ENCODE measurements at places on chromosomes 4 and X.

- no peak for DNase-seq
These were observed 2.3 kb downstream of the GPR174 start for GRCh38 chrX:79146640-79147390.

DNA sequence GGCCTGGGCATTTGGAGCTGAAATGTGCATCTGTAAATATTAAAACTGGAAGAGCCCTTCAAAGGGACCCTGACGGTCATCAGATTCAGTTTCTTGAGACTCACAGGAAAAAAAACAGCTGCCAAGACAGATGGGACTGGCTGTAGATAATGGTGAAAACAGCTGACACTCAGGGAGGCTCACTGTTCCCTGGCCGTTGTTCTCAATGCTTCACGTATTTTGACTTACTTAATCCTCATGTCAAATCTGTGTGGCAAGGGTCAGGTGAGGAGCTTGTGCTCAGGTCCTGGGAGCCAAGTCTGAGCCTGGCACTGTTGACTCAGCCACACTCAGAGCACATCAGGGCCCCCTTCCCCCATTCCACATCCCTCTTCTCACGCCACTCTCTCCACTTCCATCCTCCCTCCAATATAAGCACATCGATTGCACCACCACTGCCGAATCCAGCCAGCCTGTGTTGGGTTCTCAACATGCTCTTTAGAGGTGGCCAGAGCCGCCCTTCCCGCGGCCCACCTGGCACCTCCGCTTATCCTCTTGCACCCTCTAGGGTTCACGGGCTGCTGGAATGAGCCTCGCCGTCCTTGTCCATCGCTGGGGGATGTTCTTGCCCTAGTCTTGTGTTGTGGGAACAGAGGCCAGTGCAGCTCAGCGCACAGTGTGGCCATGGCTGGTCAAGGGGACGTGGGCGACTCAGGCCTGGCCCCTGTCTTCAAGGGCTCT is 40.1 kb downstream of the EVC start:
- no peak for DNase-seq

GRCh38 chrX:119512146-119512800 is 44.0 kb downstream of the SLC25A5 start:
- peak; percentile 53 for DNase-seq

- peak; percentile 77 for DNase-seq
These were observed 58.0 kb downstream of the SPCS3 start for GRCh38 chr4:176377780-176378179.

DNA sequence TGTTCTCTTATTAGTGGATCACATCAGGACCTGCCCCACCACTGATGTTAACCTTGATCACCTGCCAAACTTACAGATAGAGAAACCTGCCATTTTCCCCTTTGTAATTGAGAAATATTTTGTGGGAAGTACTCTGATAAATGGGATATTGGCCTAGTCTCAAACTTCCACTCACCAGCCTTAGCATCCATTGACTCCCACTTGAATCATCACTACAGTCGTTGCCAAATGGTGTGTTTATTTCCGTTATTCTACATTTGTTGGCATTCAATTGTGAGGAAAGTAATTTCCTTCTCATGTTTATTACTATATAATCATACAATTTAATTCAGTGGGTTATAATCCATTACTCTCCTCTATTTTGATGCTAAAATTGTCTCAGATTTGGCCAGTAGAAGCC is 156.4 kb upstream of the CXCL13 start:
- no peak for DNase-seq

GRCh38 chr4:59759082-59759825 is 1440.9 kb upstream of the ADGRL3 start:
- DNase-seq, result no peak

GRCh38 chrX:107718156-107718621 is 57.4 kb downstream of the TSC22D3 start:
- peak; percentile 61 for DNase-seq

DNA sequence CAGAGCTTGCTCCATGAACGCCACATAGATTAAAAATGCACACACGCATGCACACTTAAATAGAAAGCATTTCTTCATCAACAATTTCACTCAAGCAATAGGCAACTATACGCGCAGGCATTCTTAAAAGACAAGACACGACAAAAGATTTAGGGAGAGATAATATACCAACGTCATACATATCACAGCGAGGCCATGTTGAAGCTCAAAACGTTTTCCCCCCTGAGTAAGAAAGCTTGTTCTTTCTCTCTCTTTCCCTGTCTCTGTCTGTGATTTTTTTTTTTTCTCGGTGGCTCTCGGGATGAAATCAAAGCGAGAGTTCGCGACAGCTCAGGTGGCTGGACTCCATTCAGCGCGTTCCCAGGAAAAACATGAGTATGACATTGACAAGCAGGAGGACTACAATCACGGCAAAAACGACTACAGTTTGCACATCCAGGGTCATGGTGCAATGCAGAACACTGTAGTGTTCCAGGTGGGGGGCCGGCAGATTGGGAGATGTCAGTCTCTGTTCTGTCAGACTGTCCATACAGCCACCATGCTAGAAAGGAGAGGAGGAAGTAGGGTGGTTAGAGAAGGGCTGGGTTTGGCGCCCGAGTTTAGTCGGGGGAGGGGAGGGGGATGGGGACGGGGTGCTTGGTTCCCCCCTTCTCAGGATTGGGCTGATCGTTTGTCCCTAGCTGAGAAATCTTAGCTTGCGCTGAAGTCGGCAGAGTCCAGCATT is 30.7 kb downstream of the ARHGEF9 start:
- no peak for DNase-seq

DNA sequence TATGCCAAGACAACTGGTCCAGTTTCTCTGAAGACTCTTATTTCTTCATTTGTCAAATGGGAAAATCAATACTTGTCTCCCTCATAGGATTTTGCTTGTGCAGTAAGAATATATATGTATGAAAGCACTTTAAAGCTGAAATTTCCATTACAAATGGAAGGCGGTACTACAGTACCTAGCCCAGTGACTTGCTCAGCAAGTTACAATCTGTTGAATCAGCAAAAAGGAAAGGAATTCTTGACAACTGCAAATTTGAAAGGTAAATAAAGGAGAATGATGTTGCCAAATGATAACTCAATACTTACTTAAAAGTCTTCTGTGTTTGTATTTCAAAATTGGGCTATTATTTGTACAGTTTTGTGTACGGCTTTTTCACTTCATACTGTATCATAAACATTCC is 71.1 kb downstream of the PKD2 start:
- DNase-seq, result no peak

GRCh38 chr4:39685990-39686389 is 11.9 kb upstream of the UBE2K start:
- no peak for DNase-seq

GRCh38 chr4:120901731-120902130 is 20.8 kb downstream of the PRDM5 start:
- DNase-seq, result no peak

GRCh38 chr4:5753766-5754528 is 42.9 kb downstream of the EVC start:
- peak; percentile 28 for DNase-seq

- DNase-seq, result no peak
These were observed 149.7 kb upstream of the MSX1 start for GRCh38 chr4:4709736-4710135.

GRCh38 chr4:89285745-89286144 is 21.9 kb downstream of the GPRIN3 start:
- DNase-seq, result no peak

- no peak for DNase-seq
These were observed 28.6 kb downstream of the CBR4 start for GRCh38 chr4:168981460-168981859.

- no peak for DNase-seq
These were observed 11.0 kb downstream of the ARSJ start for GRCh38 chr4:113968473-113968872.

GRCh38 chrX:9926002-9926401 is 41.2 kb upstream of the CLDN34 start:
- DNase-seq, result no peak

DNA sequence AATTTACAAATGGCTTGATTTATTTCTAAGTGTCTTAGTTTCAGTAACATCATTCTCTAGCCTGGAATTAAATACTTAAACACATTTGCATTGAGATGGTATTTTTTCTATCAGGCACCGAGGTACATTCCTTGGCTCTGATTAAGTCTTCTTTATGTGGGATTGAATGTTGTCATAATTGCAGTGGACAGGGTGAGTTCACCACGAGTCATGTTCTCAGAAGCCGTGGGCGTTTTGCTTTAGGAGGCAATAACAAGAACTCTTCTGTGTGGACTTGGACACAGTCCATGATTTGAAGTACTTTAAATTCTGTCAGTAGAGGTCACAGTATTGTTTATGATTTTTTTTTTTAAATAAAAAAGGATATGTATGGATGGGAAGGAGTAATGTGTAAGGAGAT is 57.1 kb upstream of the EFHC2 start:
- DNase-seq, result peak; percentile 31

DNA sequence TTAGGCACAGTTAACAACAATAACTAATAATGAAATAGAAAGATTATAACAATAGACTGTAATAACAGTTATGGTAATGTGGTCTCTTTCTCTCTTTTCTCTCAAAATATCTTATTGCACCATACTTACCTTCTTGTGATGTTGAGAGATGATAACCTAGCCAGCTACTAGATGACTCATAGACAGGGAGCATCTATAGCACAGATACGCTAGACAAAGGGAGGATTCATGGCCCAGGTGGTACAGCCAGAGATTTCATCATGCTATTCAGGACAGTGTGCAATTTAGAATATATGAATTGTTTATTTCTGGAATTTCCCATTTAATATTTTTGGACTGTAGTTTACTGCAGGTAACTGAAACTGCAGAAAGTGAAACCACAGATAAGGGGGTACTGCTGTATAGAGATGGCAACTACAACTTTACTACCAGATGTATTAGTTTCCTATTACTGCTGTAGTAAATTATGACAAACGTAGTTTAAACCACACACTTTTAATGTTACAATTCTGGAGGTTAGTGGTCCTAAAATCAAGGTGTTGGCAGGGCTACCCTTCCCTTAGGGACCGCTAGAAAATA is 41.8 kb upstream of the MAGED1 start:
- no peak for DNase-seq

DNA sequence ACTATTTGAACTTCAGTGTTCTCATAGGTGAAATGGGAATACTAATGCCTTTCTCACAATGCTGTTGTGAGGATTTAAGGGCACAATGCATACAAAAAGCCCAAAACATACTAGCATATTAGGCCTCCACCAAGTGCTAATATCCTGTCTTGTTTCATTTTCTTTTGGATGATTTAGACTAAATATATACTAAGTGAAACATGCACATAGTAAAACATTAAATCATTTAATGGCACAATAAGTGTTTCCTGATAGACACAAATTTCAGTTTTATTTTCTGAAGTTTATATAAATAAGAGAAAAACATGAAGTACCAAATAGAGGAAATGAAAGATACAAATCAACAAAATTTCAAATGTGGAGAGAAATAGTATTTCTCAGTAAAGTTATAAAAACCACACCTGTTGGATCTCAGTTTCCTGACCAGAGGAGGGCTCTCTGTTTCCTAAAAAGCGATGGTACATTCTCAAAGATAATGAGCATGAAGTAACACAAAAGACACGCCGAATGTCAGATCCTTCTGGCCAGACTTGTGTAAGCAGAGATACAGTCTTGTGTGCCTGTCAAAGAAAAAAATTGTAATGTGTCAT is 25.1 kb downstream of the DDX60 start:
- no peak for DNase-seq

DNA sequence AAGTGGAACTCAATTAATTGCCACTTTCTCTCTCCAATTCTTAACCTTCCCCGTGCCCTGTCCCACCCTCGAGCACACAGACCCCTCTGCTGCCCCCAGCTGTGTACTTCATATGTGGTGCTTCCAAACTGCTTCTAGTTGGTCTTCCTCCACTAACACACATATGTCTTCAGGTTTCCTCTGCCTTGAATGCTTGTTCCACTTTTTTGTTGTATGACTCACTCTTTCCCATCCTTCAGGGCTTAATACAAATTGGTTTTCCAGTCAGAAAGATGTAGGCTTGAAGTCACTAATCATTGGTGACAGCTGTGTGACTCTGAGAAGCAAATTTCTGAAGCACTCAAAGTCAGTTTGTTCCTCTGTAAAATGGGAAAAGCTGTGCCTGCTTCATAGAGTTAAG is 30.6 kb downstream of the TRIM2 start:
- DNase-seq, result no peak

GRCh38 chrX:121322159-121322558 is 274.7 kb downstream of the GLUD2 start:
- no peak for DNase-seq

DNA sequence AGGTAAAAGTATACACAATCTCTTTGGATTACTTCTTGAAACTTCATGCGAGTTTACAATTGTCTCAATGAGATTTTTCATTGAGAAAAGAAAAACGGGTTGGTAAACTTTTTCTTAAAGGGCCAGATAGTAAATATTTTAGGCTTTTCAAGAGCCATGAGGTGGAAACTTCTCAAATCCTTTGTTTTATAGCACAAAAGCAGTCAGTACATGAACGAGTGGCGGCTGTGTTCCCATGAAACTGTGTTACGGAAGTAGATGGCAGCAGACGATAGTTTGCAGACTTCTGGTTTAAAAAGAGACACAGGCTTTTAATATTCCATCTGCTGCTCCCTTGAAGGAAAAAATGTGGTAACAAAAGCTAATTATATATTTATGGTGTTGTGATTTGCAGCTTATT is 332.0 kb downstream of the TENM3 start:
- DNase-seq, result no peak

DNA sequence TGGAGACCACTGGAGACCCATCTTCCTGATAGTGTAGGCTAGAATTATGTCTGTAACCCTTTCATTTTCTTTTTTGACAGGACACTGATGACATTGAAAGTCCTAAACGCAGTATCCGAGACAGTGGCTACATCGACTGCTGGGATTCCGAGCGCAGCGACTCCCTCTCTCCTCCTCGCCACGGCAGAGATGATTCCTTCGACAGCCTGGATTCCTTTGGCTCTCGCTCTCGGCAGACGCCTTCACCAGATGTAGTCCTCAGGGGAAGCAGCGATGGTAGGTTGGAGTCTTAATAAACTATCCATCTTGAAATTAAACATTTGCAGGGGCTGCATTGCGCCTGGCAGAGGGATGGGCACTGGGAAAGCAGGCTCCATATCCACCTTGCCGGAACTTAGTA is 75.4 kb downstream of the LIMCH1 start:
- DNase-seq, result no peak

- DNase-seq, result no peak
These were observed 13.1 kb upstream of the KLHL13 start for GRCh38 chrX:118129681-118130080.

- DNase-seq, result no peak
These were observed 24.8 kb downstream of the CCNI start for GRCh38 chr4:77050962-77051361.

DNA sequence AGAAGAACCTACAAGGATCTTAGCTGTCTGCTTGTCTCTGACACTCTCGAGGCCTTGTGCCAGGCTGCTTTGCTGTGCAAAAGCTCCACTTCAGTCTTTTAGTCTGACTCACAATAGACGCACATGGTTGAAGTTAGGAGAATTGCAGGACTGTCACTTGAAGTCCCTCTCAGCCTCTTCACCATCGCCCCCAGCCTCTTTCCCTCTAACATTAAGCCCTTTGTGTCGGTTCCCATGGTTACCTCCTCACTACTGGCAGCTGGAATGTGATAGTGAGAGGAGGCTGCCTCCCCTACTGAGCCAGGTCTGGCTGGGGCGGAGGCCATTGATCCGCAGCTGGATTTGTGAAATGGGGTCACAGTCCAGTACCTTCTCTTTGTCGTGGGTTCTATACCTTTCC is 201.8 kb downstream of the SOWAHB start:
- no peak for DNase-seq

Measured in LoVo (cell line).